ENCODE measurements at places on chromosomes 5 and 9.
A peak's percentile ranks its signal among the peaks of the same experiment; 100 is the strongest.

GRCh38 chr5:93654676-93655075 lies 71.7 kb downstream of the NR2F1 start:
- no peak for DNase-seq

DNA sequence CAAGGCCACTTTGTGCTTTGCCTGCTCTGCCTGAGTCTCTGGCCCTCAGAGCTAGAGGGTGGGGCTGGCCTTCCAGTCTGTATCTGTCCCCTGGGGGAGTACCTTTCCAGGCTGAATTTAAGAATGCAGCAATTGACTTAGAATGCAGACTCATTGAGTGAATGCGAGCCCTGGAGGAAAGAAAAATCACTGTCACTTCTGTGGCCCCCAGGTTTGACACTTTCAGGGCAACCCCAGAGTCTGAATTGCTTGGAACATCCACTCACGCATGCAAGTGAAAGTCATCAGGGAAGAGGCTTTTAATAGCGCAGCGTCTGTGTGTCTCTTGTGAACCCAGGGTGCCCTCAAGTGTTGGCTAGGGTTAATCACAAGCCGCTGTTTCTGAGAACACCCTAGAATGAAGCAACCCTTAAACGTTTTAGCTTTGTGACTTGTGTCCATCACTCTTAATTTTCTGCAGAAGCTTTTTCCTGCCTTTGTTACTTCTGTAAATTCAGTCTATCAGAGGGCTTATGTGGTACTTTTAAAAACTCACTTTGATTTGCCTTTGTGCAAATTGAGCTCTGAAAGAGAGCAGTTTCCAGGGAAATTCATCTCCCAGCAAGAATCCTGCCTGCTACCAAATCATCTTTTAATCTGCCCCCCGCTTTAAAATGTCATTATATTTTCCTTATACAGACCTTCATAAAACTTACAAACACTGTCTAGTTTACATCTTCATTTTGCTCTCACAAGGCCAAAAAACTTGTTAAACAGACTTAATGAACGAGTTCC lies 146.8 kb upstream of the IQGAP2 start:
- peak; percentile 92 for DNase-seq

GRCh38 chr5:175823731-175824525 lies 47.5 kb upstream of the CPLX2 start:
- no peak for DNase-seq

DNA sequence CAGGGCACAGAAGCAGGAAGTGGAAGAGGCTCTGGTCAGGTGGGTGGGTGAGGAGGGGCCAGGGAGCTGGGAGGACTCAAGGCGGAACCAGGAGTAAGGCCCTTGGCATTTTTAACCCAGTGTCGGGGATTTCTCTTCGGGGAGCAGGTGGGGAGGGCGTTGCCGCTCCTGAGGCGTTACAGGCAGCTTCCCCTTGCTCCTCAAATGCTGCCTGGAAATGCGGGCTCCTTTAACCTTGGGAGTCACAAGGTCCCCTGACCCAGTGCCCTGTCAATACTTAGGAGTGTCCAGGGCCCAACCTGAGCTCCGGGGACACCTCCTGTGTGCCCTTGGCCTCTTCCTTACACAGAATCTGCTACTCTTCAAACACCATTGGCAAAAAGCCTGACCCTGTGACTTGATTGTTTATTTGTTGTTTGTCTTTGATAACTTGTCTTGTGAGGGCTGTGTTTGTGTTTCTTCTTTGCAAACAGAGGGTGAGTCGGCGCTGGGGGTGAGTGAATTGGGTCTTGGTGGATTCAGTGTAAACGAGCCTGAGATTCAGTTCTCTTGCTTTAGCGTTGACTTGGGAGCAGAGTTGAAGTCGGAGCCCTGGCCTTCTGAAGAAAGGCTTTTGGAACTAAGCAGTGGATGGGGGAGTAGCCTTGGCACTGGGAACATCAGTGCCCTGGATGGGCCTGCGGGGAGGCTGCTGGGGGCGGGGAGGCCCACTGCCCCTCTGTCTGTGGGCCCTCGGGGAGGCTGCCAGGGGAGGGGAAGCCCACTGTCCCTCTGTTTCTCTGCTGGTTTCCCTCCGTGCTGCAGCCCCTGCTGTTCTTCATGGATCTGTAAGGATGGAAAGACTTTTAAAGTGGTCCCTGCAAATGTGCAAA lies 300.7 kb upstream of the IRX4 start:
- no peak for DNase-seq

DNA sequence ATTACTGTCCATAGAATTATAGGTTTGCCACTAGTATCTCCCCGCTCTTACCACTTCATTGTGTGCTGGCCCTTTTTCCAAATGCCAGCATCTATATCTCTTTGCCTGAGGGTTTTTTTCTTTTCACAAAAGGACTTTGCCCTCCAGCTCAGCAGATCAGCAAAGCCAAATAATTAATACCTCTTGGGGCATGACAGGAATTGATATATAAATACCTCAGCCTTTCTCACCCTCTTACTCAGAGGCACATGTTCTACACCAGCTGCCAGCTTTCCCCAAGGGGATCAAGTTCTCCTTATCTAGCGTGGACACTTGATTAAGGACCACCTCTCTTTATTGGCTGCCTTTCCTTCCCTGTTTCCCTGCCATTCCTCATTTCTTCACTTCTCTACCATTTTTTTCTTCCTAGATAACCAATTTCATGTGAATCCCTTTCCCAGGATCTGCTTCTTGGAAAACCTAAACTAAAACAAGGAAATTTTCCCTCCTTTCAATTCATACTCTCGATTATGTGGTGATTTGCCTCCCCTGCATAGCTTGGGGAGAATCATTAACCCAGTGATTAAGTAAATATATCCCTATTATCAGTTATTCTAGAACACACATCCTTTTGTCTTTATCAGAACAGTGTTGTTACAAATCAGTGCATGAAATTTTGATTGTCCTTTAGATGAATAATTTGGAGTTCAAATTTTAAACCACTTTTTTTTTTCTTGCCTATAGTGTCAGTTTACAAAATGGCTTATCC lies 6.9 kb upstream of the NUDT12 start:
- DNase-seq = no peak

- peak; percentile 34 for DNase-seq
These were observed 2.7 kb downstream of the VCAN start for GRCh38 chr5:83474161-83474796.

DNA sequence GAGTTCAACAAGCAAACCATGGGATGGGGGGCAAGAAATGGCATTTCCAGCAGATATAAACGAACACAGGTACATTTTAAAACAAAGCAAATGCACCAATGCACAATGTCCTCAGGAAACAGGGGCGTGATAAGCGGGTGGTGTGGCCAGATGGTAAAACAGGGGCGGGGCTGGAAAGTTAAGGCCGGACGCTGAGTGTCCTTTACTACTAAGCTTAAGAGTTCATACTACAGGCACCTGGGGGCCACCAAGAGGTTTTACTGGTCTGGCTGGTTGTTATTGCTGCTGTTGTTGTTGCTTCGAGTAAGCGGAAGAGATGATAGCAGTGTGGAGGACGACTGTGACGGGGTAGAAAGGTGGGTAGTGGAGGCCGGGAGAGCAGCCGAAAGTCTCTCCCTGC lies 99.8 kb downstream of the ATPSCKMT start:
- DNase-seq = no peak

DNA sequence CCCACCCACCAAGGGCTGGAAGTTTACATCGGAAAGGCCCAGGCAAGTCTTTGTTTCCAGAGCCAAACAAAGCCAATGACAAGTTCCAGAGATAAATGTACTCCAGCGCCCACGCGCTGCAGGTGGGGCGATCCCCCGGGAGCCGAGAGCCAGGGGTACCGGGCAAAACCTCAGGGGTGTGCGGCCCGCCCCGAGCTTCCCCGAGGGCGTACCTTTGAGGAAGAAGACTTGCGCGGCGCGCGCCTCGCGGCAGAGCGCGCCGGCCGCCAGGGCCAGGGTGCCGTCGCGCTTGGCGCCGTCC lies 671 bp downstream of the DUSP1 start:
- no peak for DNase-seq

DNA sequence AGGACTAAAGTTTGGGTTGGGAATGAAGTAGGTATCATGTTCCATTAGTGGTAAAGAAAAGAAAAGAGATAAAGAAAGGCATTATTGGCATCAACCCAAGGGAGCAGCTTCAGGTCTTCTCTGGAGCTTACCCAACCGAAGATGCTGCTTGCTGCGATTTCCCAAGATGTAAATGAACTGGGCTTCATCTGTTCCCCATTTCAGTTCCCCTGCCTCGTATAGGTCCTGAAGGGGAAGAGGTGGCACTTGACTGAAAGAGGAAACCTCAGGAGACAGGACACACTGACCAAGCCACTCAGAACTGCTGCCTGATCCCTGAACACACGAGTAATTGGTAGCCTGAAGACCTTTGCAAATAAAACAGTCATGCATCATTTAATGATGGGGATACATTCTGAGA lies 24.6 kb downstream of the ANXA6 start:
- no peak for DNase-seq

DNA sequence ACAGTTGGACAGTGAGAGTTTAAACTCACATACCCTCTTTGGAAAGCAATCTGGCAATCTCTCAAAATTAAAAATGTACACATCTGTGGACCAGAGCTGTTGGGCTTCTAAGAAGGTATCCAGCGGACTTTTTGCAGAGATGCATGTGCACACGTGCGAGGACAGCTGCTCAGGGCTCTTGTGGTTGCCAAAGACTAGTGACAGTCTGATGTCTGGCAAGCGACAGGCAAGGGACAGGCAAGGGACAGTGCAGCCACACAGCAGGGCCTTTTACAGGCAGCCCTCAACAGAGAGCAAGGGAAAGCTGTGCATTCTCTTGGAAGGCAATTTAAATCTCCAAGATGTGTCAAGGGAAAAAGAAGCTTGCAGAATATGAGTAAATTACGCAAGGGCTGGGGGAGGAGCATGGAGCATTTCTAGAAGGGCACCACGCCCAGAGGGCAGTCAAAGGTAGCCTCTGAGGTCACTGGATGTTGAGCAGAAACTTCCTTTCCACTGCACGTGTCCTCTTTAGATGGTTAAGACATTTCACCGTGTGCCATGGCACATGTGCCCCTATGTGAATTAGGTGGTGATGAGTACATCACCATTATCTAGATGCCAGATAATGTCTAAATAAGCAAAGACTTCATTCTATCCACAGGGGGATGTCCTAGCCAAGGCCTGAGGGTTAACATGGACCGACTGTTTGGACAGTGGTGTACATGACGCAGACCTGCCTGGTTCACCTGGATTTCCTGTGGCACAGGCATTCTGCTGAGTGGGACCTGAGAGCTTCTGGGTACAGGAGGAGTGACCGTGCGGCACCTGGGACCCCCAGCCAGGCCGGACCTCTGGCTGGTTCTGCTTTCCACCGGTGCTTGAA lies 9.1 kb downstream of the GFPT2 start:
- DNase-seq = no peak

- no peak for DNase-seq
These were observed 206.5 kb downstream of the ARL15 start for GRCh38 chr5:54103871-54104270.

DNA sequence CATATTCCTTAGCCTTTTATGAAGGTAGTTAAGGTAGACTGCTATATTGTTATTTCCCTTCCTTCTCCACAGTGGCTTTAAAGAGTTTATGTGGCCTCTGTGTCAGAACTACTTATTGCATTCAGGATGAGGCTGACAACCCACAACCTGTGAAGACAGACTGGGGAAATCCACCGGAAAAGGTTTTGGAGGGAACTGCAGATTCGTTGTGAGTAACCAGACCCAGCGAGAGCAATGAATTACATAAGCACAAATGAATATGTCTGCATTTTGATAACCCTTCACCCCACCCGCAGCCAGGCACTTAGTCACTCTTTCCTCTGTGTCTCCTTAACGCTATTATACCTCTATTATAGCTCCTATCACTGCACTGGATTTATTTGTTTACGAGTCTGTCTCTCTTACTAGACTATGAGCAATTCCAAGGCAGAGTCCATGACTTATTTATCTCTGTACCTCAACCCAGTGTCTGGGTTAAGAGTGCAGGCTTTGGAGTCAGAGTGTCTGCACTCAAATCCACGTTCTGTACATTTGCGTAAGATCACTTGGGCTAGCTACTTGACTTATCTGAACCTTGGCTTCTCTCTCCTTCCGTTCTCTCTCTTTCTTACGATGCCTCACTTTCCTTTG lies 19.2 kb downstream of the KCTD16 start:
- no peak for DNase-seq

DNA sequence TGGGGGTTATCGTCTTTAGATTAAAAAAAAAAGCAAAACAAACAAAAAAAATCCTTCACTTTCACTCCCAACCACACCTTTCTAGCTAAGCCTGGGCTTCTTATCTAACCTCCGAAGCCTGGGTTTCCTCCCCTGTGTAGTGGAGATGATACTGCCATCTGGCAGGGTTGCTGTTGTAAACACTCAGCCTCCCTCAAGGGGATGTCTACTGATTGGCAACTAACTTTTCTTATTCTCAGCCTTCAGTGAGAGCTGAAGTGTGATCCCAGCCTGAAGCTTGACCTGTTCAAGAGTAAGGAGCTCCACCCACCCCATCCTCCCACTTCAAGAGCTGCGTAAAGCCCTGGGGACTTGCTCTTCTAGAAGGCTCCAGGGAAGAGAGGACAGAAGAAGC lies 21.5 kb upstream of the WWC1 start:
- no peak for DNase-seq

- no peak for DNase-seq
These were observed 9.9 kb upstream of the PCDHB2 start for GRCh38 chr5:141084487-141084989.

DNA sequence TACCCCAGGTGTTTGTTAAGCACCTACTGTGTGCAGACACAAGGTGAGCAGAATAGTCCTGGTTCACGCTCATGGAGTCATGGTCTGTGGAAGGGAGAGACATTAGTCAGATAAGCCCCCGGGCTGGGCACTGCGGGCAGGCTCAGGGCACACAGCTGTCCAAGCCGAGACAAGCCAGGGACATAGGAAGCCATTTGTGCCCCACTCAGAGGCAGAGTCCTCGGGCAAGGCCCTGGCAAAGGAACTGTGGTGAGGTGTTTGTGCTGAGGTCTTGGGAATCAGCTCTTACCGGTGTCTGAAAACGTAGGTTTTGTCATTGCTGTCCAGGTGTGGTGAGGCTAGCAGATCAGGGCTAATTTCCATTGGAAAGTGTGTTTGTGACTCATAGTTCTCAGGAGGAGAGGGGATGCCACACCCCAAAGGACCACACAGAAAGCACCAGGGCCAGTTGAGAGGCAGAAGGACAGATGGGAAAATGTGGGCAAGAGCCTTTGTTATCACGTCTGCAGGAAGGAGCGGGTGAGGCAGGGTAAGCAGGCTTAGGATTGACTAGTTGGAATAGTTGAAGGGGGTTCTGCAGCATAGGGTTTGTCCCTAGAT lies 46.1 kb upstream of the NEURL1B start:
- no peak for DNase-seq

DNA sequence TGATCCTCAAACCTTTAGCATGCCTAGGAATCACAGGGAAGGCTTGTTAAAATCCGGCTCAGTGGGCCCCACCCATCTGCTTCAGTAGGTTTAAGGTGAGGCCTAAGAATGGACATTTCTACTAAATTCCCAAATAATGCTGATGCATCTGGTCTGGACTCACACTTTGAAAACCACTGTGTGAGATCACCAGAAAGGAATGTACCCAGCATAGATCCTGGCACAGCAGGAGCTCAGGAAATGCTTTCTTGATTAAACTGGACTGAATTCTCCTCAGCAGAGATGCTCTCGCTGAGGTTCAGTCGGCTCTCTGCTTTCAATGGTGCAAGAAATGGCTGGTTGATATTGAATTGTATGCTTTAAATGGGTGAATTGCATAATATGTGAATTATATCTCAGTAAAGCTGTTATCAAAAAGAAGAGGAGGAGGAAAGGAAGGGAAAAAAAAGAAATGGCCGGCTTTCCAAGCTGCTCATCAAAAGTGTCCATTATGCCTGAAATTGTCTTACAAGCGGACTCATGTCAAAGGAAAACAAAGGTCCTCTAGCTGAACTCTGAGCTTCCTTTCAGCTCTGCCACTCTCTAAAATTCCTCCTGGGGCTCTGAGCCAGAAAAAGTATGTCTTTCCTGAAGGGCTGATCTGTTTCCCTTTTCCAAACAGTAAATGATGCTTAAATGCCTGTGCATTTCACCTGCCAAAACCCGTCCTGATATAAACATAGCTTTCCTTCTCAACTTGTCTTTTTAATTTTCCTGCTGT lies 77.6 kb upstream of the SAP30L start:
- no peak for DNase-seq
